ENCODE measurements at places on chromosomes 4 and X.

DNA sequence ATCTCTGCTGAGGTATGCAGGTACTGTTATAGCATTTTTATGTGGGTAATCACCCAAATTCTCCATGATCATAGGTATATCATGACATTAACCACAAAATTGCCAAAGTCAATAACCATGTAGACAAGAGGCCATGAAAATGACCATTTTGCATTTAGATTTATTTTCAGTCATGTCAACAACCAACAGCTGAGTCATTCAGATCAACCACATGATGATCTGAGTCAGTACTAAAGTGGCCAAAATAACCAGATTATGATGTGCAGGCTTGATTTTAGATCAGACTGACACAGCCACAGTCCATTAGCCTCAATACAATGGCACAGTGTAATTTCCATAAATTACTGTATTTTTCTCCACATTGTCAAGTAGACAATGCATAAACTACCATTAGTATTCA, 240.5 kb downstream of the GRIA3 start:
- DNase-seq: peak; percentile 22

DNA sequence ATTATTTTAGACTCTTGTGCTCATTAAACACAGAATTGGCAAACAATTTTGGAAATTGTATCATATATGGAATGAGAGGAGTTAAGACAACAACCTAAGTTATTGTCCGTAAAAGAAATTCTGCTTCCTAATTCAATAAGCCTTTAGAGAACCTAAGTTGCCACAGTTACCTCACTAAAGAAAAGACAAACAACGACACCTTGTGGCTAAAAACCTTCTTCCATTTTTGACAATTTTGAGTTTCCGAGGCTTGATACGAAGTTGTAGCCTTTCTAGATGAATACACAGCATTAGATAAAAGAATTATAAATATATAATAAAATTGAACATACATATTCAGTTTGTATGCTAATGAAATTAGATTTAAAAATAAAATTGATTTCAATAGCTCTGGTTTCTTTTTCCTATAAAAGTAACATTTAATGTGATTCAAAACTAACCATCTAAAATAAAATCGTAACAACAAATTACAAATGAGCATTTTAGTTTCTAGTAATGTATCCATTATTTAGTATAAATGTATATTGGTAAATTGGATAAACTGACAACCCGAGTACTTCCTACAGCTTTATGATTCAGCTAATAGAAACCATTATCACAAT, 275.1 kb downstream of the GPM6A start:
- DNase-seq: peak; percentile 76

GRCh38 chr4:74167585-74167984, 9.7 kb downstream of the MTHFD2L start:
- DNase-seq: no peak

DNA sequence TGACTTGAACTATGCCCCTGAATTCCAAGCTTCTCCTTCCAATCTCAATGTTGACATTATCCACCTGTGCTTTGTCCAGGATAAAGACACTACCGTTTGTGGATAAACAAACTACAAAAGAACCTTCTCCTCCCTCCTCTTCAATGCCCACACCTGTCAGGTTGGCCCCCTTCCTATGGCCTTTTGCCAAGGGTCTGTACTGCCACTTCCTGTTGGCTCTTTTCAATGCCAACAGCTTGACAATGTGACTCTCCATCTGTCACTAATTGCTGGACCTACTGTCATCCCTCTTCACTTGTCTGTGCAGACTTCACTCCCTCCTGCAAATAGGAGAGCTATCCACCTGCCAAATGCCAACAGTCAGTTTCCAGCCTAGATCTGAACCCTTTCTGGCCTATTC, 35.8 kb upstream of the MID1 start:
- peak; percentile 89 for DNase-seq

GRCh38 chr4:83440148-83440814, 15.3 kb downstream of the HELQ start:
- no peak for DNase-seq

GRCh38 chr4:98658287-98659105, at the start of gene TSPAN5:
Gene TSPAN5, minus strand, starts transcription at chr4:98658611.
- DNase-seq: peak; percentile 91

DNA sequence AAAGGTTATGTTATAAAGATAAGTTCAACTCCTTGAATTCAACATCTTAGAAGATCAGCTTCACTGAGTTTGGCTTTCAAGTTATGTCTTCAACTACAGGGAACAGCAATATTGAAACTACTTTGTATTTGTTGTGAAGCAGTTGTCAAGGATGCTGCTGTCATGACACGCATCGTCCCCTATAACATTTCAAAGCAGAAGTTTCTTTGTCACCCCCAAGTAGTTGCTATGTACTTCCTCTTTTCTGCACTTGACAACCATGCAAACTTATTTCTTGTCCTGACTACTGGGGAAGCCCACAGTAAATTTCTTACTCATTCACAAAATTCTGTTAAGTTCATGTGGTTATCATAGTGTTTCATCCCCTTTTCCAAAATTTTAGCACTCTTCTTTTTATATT, 14.3 kb downstream of the ANTXR2 start:
- no peak for DNase-seq

- DNase-seq: no peak
These were observed 98.3 kb downstream of the GK start for GRCh38 chrX:30751497-30751896.

Measured in NCI-H69 (cell line).